ENCODE measurements at places on chromosomes 6 and 20. TPM values are rescaled to one million over a fixed set of nuclear protein-coding genes. Genes with fewer than 3 reads are reported as not detected.

The RSPO4 gene
- total RNA-seq, result not detected

The CGA gene
- total RNA-seq, result not detected

The OTOR gene
- total RNA-seq, result not detected

The SLC44A4 gene
- total RNA-seq, result 7.5 TPM

The TFAP2C gene
- 10.8 TPM for total RNA-seq

The KHDRBS2 gene
- not detected for total RNA-seq

The PTCHD4 gene
- total RNA-seq, result 1.6 TPM

The VSX1 gene
- total RNA-seq, result not detected

The CAPN11 gene
- not detected for total RNA-seq

The CTAGE9 gene
- total RNA-seq, result not detected

The SMLR1 gene
- total RNA-seq, result not detected

The MAP7 gene
- total RNA-seq, result 22.4 TPM

The HLA-DRB1 gene
- 0.14 TPM for total RNA-seq

The GJA10 gene
- not detected for total RNA-seq

The AURKA gene
- 39.7 TPM for total RNA-seq

The LAMA4 gene
- total RNA-seq, result 2.9 TPM

The ZNF451 gene
- total RNA-seq, result 22.7 TPM

The NNAT gene
- total RNA-seq, result 1.8 TPM

The PLCB4 gene
- total RNA-seq, result 4.4 TPM

The LY6G6F gene
- total RNA-seq, result not detected

The RHAG gene
- not detected for total RNA-seq

The F13A1 gene
- total RNA-seq, result not detected

The SLC2A10 gene
- 11.5 TPM for total RNA-seq

The UNC5CL gene
- 0.28 TPM for total RNA-seq

The GATA5 gene
- not detected for total RNA-seq

The MCM9 gene
- total RNA-seq, result 7.2 TPM

The GPSM3 gene
- total RNA-seq, result 7.2 TPM

The PPIL4 gene
- 16.4 TPM for total RNA-seq
